ENCODE measurements at places on chromosomes 5 and 9.

DNA sequence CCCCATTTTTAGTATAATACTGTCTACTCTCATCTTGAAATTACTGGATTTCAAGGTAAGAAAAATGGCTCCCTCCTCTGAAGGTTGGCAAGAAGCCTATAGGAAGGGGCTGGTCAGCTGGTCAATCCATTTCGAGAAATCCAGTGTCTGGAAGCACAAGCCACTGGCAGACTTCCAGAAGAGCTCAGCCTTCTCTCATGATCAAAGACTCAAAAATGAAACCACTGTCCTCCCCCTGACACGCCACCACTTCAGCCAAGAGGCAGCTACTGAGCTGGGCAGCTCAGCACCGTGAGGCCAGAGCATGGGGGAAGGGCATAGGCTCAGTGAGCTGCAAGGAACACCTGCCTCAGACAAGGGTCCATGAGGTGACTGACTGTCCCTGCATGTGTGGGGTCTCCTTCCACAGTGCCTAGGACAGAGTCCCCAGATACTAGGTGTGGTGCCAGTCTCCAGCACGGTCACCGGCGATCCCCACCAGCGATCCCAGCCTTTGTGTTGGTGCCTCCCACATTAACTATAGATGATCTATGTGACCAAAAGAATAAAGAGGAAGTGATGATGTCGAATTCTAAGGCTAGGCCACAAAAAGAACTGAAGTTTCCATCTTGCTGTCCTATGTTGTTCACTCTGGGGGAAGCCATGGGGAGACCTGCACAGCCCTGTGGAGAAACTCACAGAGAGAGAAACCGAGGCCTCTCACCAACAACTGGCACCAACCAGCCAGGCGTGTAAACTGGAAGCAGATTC is 100.1 kb upstream of the LRRTM2 start:
- H3K4me1 ChIP-seq: peaks cover 13% of the 10 kb centered on the region
- no peak for DNase-seq
- H3K4me3 ChIP-seq: no peak overlapping the region
- H3K27me3 ChIP-seq: no peaks in the 10 kb centered on the region

DNA sequence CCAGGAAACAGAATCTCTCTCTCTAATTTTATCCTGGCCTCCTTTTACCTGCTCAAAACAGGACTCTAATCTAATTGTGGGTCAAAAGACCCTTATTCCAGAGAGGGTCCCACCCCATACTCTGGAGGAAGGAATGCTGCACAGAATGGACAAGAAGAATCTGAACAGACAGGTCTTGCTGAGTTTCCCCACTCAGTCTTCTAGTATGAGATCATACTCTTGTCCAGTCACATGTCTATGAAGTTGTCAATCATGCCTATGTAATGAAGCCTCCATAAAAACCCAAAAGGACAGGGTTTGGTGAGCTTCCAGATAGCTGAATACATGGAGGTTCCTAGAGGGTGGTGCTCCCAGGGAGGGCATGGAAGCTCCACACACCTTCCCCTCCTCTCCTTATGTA is 123.9 kb upstream of the FER start:
- H3K36me3 ChIP-seq: no peaks in the 10 kb centered on the region
- H3K4me1 ChIP-seq: no peaks in the 10 kb centered on the region
- no peaks in the 10 kb centered on the region for H3K27me3 ChIP-seq
- DNase-seq: no peak
- H3K27ac ChIP-seq: no peak overlapping the region

GRCh38 chr9:95992536-95992935 is 117.0 kb downstream of the ERCC6L2 start:
- H3K36me3 ChIP-seq: no peaks in the 10 kb centered on the region
- H3K27me3 ChIP-seq: no peaks in the 10 kb centered on the region
- no peaks in the 10 kb centered on the region for H3K4me1 ChIP-seq
- H3K27ac ChIP-seq: no peak overlapping the region

DNA sequence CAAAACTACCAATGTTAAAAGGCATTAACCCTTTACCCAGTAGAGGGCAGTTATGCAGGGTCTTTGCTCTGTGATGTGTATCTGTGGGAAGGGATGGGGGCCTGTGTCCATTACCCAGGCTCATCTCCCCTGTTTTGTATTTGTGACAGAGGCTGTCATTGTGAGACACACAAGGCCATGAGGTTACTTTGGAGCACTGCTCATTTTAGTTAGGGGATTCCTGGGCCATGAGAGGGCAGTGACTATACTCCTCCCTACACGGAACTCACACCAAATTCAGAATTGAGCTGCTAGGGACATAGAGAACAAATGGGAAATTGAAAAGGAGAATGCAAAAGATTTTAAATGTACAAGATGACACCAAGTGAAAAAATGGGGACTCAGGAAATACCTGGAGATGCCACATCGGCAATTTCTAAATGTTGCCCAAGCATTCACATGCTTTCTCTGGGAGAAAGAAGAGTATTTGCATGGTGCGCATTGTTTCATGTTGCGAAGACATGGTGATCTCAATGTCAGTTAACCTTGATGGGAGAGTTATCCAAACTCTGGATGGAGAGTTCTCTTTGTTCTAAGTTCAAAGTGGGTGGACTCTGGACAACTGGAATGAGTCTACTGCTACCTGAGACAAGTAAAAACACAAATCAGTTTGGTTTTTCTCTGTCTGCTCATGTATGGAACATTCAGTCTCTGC is 32.5 kb downstream of the C9orf152 start:
- no peaks in the 10 kb centered on the region for H3K27me3 ChIP-seq
- DNase-seq: no peak
- no peak overlapping the region for H3K4me3 ChIP-seq

DNA sequence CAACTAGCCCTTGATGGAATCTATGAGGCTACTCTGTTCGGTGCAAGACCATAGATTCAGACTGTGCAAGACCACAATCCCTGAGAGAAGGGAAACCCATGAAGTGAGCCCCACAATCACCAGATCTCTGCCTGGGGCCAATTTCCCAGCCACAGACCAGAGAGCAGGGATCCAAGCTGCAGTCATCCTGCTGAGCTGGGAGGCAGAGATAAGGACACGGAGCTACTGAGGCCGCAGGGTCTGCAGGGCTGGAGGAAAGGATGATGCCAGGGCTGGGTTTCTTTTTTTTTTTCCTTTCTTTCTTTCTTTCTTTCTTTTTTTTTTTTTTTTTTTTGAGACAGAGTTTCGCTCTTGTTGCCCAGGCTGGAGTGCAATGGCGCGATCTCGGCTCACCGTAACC is 47.7 kb upstream of the FUBP3 start:
- no peaks in the 10 kb centered on the region for H3K36me3 ChIP-seq
- no peaks in the 10 kb centered on the region for H3K27me3 ChIP-seq
- H3K4me1 ChIP-seq: no peaks in the 10 kb centered on the region
- H3K4me3 ChIP-seq: no peak overlapping the region
- no peak overlapping the region for H3K27ac ChIP-seq
- DNase-seq: no peak

DNA sequence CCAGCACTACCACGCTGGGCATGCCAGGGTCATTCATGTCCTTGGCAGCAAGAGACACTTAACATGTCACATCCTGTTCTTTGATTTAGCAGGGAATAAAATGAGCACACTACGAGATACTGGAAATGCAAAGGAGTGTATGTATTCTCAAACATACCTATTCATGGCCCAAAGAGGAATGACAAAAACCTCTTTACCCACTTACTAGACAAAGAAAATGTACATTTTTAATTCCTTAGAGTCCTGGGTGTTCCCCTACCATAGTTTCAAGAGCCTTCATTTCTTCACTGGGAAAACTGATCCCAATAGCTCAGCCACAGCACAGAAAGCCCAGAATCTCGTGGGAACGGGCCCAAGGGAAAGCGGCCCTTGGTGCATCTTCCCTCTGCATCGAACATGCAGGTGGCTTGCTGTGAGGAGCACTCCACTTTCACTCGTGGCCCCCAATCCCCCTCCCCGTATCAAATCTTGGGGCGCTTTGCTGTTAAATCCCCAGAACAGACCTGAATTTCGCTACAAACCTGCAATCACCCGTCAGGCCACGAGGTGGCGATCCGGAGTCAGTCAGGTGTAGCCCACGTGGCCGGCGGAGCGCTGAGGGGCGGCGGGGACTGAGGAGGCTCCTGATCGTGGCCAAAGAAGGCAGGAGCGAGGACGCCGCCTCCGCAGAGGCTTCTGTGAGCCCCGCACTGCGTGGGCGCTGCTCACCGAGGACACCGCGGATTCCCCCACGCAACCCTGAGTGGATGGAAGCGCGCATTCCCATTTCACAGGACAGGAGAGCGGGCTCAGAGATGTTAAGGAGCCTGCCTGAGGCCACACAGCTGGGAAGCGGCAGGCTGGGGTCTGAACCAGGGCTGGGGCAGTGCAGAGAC is 91.4 kb downstream of the LMX1B start:
- no peaks in the 10 kb centered on the region for H3K27me3 ChIP-seq
- peaks cover 21% of the 10 kb centered on the region for H3K4me1 ChIP-seq
- peak overlapping the region; percentile 7 for H3K4me3 ChIP-seq
- H3K27ac ChIP-seq: no peak overlapping the region
- H3K36me3 ChIP-seq: no peaks in the 10 kb centered on the region
- DNase-seq: peak; percentile 83

DNA sequence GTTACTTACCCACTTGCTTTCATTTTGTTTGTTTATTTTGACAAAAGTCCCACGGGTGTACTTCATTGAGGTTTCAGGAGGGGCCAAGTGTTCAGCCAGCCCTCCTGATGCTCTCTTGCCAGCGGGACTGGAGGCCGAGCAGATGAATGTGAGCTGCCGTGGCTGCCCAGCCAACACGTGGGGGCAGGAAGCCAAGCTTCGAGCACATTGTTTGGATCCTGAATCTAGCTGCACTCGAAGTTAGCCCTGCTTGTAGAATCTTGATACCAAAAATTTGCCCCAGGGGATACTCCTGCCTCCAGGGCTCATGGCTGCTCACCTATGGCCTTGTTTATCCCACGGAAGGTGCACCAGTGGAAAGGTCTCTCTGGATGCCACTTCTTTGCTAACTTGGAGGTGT is 49.3 kb downstream of the RASGEF1C start:
- H3K27ac ChIP-seq: no peak overlapping the region
- H3K36me3 ChIP-seq: no peaks in the 10 kb centered on the region
- H3K4me3 ChIP-seq: no peak overlapping the region
- DNase-seq: no peak
- peaks cover 26% of the 10 kb centered on the region for H3K27me3 ChIP-seq

DNA sequence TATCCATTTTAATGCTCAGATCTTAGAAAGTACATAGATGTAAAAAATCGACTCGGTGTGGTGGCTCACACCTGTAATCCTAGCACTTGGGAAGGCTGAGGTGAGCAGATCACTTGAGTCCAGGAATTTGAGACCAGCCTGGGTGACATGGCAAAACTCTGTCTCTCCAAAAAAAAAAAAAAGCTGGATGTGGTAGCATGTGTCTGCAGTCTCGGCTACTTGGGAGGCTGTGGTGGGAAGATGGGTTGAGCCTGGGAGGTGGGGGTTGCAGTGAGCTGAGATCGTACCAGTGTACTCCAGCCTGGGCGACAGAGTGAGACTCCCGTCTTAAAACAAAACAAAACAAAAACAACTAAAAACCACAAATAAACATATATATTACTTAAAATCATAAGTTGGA is 61.4 kb downstream of the RASA1 start:
- peaks cover 8% of the 10 kb centered on the region for H3K36me3 ChIP-seq
- no peak overlapping the region for H3K4me3 ChIP-seq
- H3K27ac ChIP-seq: no peak overlapping the region
- no peak for DNase-seq
- peaks cover 5% of the 10 kb centered on the region for H3K4me1 ChIP-seq
- no peaks in the 10 kb centered on the region for H3K27me3 ChIP-seq

DNA sequence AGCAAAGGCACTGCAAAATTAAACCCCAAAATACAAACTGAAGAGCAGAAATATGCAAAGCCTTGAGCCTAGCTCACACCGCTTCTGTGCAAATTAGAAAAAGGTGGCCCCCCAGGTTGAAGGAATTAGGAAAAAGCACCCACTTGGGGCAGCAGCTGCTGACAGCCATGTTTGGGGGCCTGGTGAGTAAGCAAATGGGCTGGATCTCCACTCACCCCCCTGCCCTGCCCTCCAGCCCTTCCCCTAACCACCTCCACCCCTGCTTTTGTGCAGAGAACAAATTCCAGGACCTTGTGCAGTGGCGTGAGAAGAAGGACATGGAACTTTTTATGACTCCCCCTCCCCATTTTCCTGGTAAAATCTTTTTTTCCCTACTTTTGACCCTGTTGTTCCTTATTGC is 92.0 kb upstream of the DNAH5 start:
- H3K27me3 ChIP-seq: no peaks in the 10 kb centered on the region
- no peaks in the 10 kb centered on the region for H3K4me1 ChIP-seq
- H3K4me3 ChIP-seq: no peak overlapping the region

GRCh38 chr5:137731176-137731575 is 4.7 kb downstream of the KLHL3 start:
- H3K27ac ChIP-seq: no peak overlapping the region
- H3K36me3 ChIP-seq: no peaks in the 10 kb centered on the region
- no peaks in the 10 kb centered on the region for H3K27me3 ChIP-seq
- H3K4me1 ChIP-seq: peaks cover 29% of the 10 kb centered on the region

GRCh38 chr9:113919382-113919781 is 43.3 kb downstream of the ZNF618 start:
- no peaks in the 10 kb centered on the region for H3K27me3 ChIP-seq
- DNase-seq: no peak
- H3K4me1 ChIP-seq: no peaks in the 10 kb centered on the region
- no peak overlapping the region for H3K4me3 ChIP-seq
